ENCODE measurements at places on chromosomes 5 and 9.

DNA sequence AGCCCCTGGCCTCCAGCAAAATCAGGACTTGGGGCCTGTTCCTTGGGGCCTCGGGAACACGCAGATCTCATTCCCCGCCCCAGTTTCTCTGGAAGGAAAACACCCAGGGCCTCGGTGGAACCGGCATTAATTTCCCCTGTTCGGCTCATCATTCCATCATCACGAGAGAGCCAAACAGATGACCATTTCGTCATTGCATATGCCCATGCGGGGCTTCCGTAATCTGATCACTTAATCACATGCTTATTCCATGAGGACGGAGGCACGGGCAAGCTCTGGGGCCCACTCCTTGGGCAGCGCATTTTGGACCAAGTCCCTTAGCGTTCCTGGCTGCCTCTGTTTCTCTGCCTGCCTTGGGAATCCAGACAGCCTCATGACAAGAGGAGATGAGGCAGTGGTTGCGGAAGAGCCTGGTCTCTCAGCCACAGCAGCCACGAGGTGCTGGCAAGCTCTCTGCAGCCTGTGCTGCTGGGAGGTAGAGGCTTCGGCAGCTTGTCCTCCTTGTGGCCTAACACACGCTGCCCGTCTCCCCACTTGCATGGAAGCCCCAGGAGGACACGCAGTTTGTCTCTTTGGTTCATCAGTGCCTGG is 65.0 kb upstream of the IER5L start:
- DNase-seq = no peak

- DNase-seq = no peak
Measured at GRCh38 chr5:91293131-91293530, 90.0 kb downstream of the ARRDC3 start.

- no peak for DNase-seq
Measured at GRCh38 chr5:6504677-6505415, 56.2 kb downstream of the UBE2QL1 start.

DNA sequence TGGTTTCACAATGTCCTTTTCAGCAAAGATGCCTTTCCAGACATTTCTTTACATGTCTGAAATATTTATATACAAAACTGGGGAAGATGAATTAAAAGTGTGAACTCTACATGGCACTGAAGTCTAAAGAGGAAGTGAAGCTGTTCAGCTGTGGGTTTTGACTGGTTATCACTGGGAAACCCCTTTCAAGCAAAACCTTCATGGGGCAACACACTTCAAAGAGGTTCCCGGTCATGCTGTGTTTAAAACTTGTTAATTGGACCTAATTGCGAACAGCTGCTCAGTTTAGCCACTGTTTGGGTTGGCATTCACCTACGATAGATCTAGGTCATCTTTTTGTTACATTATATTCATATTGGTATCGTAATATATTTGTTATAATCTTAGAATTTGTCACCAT is 20.0 kb upstream of the GDNF start:
- DNase-seq = no peak

- DNase-seq = no peak
Measured at GRCh38 chr5:58276431-58276830, 183.5 kb downstream of the PLK2 start.

- DNase-seq = no peak
Measured at GRCh38 chr9:2243666-2244555, 228.8 kb downstream of the SMARCA2 start.

GRCh38 chr9:110148384-110148783 is 59.6 kb downstream of the C9orf152 start:
- DNase-seq = peak; percentile 40

DNA sequence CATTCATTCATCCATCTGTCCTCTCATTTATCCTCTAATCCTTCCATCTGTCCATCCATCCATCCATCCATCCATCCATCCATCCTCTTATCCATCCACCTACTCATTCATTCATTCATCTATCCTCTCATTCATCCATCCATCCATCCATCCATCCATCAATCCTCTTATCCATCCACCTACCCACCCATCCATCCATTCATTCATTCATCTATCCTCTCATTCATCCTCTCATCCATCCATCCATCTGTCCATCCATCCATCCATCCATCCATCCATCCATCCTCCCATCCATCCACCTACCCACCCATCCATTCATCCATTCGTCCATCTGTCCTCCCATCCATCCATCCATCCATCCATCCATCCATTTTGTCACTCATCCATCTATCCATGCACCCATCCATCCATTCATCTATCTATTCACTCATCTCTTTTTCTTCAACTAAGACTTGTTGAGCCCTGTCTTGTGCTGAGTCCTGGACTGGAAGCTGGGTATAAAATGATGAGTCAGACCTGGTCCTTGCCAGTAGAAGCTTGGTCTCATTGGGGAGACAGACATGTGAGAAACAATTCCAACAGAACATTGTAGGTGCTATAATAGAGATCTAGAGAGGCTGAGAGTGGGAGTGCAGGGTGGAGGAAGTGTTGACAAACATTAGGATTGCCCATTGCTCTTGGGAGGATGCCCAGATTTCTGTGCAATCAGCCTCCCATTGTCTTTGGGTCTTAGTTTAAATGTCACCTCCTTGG is 55.0 kb upstream of the IER5L start:
- no peak for DNase-seq

GRCh38 chr5:60597572-60598320 is 102.2 kb downstream of the DEPDC1B start:
- peak; percentile 9 for DNase-seq

GRCh38 chr5:177089825-177090641 is 3.3 kb downstream of the FGFR4 start:
- DNase-seq = no peak

- DNase-seq = no peak
Measured at GRCh38 chr9:130949188-130950038, 10.4 kb upstream of the FIBCD1 start.

DNA sequence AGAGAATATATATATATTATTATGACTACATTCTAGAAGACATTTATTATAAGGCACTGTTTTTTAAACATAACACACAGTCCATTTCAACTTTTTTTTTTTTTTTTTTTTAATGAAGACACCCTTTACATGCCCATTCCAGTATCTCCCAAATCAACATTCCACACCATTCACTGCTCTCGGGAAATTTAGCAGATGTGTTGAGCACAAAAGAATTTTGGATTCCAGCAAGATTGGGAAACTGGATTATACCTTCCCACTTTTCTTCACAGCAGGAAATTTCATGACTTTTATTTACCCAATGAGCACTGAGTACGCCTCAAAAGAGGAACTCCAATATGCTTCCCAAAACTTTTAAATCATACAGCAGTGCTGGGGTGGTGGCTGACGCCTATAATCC is 333.6 kb upstream of the DAB2 start:
- DNase-seq = no peak

DNA sequence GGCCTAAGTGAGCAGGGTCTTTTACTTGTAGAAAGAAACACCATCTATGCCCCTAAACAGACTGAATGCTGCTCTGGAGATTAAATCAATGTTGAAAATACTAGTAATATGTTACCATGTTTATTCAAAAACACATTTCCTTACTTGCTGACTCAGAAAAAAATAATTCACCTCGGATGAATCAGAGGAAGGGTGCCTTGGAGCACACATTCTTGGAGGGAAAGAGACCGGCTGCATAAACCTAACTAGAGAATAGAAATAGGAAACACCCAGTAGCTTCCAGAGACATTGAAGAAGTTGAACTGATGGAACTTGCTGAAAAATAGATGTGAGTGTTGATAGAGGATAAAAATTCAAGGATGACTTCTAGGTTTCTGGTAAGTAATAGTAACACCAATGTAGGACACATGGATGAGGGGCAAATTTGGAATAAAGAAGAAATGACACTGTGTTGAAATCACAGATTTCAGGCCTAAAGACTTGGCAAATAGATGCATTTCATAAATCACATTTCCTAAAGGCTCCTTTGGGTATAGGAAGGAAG is 76.9 kb upstream of the MINAR2 start:
- DNase-seq = no peak

- DNase-seq = no peak
Measured at GRCh38 chr9:33351547-33351946, 50.8 kb downstream of the AQP7 start.

DNA sequence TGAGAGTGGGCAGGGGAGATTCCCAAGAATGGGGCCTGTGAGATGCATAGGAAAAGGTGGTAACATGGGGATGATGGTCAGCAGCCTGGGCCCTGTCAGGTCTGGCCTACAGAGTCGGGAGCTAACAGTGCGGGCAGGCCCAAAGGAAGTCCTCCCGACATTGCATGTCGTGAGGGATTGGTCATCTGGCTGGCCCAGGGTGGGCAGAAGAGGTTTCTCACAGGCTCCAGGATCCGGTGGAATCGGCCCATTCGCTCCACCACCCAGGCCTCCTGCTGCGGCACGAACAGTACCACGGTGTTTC is 514 bp downstream of the STOML2 start:
- DNase-seq = no peak

- DNase-seq = no peak
Measured at GRCh38 chr5:60178101-60178500, 284.6 kb upstream of the PDE4D start.

DNA sequence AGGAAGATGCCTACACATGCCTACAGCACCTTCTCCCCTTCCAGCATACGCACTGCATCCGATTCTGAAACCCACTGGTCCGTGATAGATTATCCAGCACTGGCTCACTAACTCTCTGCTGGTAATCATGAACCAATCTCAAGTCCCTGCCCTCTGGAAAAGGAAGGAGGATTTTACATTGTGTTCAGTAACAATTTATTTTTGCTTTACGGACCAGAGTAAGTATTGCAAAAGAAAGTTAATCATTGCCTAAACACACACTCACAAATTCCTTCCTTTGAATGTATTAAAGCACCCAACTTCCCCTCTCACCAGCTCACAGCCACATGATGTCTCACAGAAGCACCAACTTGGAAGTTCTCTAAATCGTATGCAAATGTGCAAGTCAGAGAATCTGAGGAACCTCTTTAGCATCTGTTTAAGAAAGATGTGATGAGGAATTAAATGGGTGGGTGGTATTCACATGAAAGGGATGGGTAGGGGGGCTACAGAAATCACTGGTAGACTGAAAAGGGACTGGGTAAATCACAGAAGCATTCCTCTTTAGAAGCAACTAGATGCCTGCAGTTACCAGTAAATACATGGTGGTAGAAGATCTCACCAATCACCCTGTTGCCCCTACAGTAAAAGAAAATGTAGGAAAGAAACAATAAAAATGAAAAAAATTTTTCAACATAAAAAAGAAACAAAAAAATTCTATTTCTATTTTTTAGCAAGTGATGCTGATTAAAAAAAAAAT is 8.4 kb downstream of the GNAQ start:
- no peak for DNase-seq

- no peak for DNase-seq
Measured at GRCh38 chr5:149345892-149346222, 558 bp downstream of the GRPEL2 start.

DNA sequence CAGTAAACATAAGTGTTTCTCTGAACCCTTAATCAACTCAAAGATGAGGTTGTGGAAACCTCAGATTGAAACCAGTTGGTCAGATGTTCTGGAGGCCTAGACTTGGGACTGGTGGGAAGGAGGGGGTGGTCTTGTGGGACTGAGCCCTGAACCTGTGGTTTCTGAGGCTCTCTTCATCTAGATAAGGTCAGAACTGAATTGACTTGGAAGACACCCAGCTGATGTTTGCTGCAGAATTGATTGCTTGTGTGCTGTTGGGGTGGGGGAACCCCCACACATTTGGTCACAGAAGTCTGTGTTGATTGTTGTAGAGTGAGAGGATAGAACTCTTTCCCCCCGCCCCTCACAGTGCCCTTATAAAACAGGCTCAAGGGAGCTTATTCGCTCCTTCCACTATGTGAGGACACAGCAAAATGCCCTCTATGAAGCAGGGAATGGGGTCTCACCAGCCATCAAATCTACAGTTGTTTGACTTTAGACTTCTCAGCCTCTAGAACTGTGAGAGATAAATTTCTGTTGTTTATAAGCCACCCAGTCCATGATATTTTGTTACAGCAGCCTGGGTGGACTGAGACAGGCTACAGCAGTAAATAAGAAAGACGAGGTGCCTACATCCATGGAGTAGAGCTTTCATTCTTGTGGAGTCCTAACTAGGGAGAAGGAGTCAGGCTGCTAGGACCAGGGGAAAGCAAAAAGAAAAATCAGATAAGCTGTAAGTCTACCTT is 25.7 kb upstream of the UGCG start:
- DNase-seq = no peak

DNA sequence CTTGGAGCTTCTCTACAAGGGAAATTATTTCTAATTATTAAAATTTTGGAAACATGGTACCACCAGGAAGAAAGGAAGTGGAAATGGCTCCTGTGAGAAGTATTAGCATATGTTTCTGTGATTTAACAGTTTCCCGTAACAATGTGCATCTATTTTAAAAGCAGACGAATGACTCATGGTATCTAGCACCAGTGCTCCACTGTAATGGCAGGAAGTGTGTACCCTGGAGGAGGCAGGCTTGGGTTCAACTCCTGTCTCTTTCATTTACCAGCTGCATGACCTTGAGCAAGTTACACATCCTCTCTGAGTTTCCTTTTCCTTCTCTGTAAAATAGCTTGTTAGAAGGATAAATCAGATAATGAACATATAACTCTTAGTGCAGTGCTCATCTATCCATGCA is 41.0 kb upstream of the ANGPTL2 start:
- no peak for DNase-seq

DNA sequence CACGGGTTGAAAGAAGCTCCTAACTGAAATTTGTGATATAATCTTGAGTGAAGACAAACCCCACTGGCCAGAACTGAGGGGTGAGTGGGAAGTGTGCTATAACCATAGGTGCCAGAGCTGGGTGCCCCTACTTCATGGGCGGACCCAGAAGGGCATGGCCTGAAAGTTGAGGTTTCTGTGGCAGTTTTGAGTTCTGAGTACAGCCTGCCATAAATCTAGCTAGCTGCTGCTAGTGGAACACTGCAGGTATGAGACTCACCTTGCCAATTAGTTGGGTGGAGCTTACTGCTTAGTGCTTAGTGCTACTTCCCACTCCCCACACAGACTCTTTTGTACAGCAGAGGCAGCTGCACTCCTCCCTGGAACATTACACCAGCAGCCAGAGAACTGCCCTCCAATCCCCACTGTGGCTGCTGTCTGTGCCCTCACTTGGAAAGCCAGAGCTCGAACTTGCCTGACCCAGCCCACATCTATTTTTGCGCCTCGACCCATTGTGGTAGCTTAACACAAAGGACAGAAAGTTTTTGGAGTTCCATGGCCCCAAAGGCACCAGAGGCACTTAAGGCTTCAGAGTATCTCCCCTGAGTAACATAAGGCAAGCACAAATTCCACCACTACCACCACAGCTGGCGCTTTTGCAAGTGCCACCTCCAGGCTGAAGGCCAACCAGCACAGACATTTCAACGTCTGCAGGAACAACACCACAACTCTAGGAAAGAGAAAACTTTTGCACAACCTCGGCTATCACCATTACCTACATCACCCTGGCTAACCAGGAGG is 27.1 kb upstream of the PTGER4 start:
- no peak for DNase-seq

DNA sequence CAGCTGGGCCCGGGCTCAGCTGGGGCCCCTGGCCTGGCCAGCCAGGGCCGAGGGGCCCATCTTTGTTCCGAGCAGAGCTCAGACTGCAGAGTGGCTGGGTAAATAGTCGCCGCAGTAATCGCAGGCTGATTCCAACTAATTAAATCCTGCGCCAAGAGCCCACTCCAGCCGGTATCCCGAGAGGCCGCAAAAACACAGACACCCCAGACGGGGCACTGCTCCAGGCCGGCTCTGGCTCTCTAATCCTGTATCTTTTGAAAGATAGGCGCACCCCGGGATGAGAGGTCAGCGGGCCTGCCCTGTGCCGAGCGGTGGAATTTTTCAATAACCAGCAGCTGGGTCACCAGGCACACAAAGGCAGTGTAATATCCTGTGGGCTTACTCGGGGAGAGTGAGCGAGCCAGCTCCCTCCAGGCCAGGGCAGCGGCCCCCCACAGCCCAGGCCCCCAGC is 57.7 kb downstream of the LMX1B start:
- no peak for DNase-seq
